ENCODE measurements at places on chromosomes 1 and 21.

DNA sequence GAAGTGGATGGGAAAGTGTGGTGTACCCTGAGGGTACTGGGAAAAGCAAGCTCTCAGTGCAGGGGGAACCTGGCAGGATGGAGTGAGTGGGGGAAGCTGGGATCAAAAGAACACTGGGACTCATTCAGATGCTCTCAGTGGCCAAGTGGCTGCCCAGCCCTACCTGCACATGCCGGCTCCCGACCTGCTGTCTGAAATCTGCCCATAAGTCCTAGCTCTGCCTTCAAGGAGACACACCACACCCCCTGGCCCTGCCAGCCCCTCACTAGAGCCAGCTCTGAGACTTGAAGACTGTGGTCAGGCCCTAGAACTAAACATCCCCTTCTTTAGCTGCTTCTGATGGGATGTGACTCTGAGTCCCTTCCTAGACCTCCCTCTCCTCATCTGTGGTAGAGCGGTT is 2.2 kb downstream of the TMEM54 start:
- DNase-seq: no peak

DNA sequence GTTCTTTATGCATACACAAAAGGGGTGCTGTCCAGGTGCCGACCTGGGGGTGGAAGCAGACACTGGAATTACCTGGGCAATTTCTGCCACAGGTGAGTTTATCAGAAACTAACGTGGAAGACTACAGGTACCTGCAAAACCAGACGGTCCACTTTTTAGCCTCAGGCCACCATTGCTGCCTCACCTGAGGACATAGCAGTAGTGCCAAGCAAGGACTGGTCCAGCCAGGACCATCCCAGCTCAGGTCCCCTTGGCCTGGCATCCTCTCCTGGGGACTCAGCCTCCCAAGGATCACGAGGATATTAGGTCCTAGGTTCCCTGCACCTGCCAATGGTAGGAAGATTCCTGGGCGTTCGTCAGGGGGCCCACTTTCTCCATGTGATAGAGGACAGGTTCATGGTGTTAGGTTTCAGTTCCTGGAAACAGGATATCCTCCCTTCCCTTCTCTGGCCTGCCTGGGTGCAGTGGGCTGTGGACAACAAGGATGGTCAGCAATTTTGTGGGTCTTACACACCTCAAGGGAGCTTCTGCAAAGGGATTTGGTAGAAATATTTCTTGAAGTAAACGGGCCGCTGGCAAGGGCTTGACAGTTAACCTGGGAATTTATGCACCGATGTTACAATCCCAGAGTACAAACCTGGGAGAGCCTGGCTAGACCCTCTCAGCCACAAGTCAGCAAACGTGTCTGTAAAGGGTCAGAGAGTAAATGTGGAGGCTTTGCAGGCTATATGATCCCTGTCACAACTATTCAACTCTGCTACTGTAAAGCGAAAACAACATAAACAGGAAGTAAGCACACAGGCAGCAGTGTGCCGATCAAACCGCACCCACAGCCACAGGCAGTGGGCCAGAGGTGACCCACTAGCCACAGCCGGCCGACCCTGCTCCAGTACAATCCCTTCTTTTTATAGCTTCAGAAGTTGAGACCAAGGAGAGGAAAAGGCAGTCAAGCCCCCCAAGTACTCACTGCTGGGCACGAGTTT is 71.4 kb upstream of the RAB4A start:
- DNase-seq: peak; percentile 47

DNA sequence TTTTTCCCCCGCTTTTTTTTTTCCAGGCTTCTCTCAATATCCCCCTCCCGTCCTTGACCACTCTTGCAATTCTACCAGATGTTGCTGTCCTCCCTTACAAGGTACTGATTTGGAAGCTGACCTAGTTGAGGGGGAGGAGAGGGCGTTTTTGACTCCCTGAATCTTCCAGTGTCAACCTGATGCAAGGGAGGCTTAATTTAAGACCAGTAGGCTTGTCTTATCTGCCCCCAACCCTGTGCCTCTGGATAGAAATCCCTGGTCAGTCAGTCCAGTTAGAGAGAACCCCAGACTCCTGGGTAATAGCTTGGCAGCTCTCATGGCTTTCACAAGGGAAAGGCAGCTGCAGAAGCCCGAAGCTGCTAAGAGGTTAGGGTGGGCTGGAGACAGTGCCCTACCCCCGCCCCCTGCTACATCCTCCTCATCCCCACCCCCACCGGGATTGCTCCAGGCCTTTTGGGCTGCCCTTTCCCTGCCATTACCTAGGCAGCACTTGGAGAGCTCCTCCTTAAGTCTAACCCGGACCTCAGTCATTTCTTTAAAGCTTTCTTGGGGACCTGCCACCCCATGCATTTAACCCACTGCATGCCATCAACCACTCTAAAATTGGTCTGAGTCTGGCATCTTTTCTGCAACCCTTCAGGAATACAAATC is 3.6 kb downstream of the ACKR1 start:
- no peak for DNase-seq

- no peak for DNase-seq
These were observed 62.0 kb upstream of the HOOK1 start for GRCh38 chr1:59752556-59753414.

DNA sequence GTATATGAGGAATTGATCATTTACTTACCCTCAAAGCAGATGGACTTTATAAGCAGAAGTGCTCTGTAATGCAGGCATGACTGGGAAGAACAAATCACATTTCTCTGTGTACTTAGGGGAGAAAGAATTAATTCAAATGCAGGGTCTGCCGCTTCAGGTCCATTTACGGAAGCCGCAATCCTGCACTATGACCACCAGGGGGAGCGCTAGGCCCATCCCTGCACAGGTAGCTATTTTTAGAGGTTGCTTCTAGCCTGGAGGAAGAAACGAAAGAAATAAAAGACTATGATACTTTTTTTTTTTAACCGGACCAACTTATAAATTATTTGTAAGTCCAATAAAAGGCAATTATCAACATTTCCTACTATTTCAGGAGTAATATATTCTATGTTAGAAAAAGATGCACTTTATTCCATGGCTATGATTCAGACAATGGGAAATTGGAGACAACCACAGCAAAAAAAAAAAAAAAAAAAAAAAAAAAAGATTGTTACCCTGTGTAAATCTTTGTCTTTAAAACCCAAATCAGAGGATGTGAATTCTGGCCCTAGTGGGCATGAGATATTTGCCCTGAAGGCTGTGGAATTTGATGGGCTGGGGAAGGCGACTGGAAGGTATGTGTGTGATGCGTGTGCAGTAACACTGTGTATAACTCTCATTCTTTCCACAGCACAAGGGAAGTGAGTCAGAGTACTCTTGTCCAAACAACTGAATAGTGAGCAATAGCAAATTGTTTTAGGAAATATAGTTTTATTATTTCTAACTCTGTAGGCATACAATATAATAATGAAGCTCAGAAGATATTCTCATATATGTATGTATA is 12.9 kb upstream of the FYB2 start:
- peak; percentile 81 for DNase-seq

GRCh38 chr21:25589887-25590286 is 17.4 kb downstream of the MRPL39 start:
- no peak for DNase-seq

DNA sequence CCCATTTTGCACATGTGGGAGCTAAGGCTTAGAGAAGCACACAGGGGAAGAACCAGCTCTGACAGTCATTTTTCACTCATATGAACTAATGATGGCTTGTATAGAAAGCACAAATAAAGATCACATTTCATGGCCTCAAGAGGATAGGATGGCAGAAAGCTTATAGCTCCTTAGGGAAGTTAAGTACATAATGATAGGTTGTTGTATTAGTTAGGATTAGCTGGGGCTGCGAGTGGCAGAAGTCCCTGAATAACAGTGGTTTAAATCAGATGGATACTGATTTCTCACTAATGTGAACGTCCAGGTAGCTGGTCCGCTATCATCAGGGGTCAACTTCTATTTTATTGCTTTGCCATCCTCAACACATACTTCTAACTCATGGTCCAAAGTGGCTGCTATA is 284.0 kb downstream of the RPS6KC1 start:
- DNase-seq: no peak

GRCh38 chr21:25862596-25862995 is 127.8 kb downstream of the GABPA start:
- DNase-seq: no peak
